Small intestine (tissue), 16 donors: ENCODE measurements at places on chromosomes 2 and 18.

GRCh38 chr2:161228511-161229240 lies 68.4 kb downstream of the TANK start:
- peak; percentile 20 for DNase-seq

DNA sequence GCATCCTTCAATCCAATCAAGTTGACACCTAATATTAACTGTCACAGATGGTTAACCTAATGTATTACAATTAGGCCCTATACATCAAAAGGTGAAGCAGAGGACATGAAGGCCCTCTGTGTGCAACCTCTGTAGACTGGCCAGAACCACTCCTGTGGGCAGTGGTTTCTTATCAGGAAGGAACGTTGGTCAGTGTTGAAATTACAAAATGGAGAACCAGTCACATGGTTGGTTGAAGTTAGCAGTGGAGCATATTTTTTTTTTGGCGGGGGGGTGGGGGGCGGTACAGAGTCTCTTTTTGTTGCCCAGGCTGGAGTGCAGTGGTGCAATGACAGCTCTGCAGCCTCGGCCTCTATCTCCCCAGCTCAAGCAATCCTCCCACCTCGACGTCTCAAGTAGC lies 19.8 kb downstream of the RNU2-63P start:
- no peak for DNase-seq

DNA sequence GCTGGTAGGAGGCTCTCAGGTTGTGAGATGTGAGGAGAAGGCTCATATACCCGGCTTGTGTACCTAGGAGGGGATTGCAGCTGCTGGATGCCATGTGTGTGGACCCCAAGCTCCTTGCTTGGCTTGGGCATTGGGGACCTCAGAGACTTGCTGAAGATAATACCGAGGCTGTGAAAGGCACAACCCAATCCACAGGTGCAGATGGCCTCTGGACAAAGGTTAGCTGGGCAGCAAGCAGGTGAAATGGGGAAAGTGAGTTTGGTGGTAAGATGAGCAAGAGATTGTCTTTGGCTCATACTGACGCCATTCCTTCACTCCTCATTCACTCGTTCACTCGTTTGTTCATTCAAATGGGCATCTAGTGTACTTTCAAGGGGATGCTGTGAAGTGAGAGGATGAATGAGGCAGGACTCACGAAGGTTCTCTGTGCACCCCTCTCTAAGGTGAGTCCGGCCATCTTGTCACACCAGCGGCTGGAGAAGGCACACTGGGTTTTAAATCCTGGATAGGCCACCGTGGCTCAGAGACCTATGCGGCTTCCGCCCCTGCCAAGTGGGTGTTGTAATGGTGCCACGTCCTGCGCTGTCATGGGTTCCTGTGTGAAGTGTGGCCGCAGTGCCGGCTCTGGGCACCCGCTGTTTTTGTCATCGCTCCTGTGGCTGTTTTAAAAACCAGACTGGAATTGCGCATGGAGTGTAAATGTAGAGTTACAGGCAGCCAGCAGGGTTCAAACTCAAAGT lies 13.7 kb downstream of the FBLN7 start:
- no peak for DNase-seq

GRCh38 chr2:202299712-202300111 lies 34.1 kb downstream of the NOP58 start:
- no peak for DNase-seq

- no peak for DNase-seq
These were observed 10.7 kb upstream of the IL1RL2 start for GRCh38 chr2:102176172-102176571.

DNA sequence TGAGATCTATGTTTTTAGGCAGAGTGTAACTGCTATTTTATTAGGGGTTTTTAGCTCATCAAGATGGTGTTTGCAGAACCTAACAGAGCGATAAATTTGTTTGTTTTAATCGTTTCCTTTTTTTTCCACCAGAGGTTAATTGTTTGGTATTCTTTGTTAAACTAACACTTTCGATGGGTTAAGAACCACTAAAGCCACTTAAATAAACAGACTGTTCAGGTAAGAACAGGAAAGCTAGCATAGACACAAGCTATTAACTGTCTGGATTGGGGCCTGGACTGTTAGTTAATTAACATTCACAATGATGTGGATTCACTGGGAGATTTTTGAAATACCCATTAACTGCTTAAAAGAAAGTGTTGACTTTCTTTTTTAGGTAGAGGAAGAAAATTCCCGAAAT lies 209.0 kb upstream of the COPS8 start:
- no peak for DNase-seq

GRCh38 chr2:138779781-138780445 lies at the start of gene NXPH2:
Gene NXPH2, minus strand, starts transcription at chr2:138780390. Its CDS starts 149 bp downstream, at chr2:138780241.
- no peak for DNase-seq

DNA sequence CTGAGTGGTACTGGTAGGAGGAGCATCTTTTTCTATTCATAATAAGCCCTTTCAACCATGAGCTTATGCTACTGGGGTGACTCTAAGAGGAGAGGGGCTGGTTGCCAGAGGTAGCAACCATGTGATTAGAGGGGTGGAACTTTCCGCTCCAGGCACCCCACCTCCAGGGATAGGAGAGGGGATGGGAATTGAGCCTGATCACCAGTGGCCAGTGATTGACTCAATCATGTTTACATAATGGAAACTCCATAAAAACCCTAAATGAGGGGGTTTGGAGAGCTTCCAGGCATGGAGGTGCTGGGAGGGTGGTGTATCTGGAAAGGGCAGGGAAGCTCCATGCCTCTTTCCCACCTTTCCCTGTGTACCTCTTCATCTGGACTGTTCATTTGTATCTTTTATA lies 46.6 kb upstream of the RHOB start:
- DNase-seq, result no peak

DNA sequence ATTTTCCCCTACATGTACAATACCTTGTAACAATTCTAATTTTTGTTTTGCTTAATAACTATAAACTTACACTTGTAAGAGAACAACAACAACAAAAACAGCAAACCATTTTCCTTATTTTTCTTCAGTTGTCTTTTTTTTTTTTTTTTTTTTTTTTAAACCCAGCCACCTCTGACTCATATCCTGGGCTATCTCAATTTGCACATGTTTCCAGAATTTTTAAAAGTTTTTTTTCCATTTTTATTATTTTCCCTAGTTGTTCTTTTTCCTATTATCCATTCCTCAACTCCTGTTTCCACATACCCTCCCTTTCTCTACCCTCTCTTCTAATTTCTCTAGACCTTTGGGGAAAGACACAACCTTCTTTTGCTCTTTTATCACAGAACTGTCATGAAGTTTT lies 112.5 kb downstream of the EFEMP1 start:
- no peak for DNase-seq

GRCh38 chr2:170029551-170029950 lies 148.4 kb upstream of the MYO3B start:
- no peak for DNase-seq

- DNase-seq, result no peak
These were observed 49.0 kb downstream of the MAP2 start for GRCh38 chr2:209472871-209473270.

- no peak for DNase-seq
These were observed 148.1 kb downstream of the TTC27 start for GRCh38 chr2:32775954-32776353.

- DNase-seq, result no peak
These were observed 98.8 kb downstream of the OLA1 start for GRCh38 chr2:174149530-174149929.

GRCh38 chr2:26326514-26326913 lies 19.4 kb upstream of the SELENOI start:
- DNase-seq, result no peak

DNA sequence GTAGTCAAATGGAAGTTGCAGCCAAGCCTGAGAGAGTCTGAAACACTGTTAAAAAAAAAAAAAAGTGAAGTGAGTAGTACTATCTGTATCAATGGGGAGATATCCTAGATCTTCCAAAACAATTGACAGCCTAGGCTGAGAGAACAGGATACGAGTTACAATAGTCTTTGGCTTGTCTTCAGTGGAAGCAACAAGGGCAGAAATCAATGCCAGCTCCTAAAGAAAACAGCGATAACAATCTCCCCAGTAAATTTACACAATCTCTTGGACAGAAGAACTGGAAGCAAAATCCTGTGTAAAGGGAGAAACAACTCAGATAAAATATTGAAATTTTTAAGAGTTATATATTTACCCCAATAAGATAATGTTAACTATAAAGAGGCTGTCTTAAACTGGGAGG lies 508.7 kb downstream of the LRRTM4 start:
- no peak for DNase-seq

DNA sequence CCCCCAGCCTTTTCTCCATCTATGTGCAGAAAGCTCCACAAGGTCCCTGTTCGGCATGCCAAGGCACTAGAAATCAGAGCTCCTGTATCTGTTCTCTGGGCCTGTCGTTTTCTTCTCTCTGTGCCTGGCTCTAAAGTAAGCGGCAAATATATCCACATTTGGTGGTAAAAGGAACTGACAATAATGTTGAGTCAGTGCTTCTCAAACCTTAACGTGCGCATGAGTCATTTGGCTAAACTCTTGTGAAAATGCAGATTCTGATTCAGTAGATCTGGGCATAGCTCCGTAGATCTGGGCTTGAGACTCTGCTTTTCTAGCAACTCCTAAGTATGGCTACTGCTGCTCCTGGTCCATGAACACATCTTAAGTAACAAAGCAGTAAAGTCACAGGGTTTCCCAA lies 16.5 kb upstream of the ACSL3 start:
- DNase-seq, result no peak

GRCh38 chr2:157761520-157761919 lies 114.6 kb downstream of the ACVR1 start:
- no peak for DNase-seq

- peak; percentile 37 for DNase-seq
These were observed 17.2 kb upstream of the SDC1 start for GRCh38 chr2:20241973-20242726.

GRCh38 chr2:172046080-172046678 lies 39.1 kb upstream of the DLX1 start:
- no peak for DNase-seq

DNA sequence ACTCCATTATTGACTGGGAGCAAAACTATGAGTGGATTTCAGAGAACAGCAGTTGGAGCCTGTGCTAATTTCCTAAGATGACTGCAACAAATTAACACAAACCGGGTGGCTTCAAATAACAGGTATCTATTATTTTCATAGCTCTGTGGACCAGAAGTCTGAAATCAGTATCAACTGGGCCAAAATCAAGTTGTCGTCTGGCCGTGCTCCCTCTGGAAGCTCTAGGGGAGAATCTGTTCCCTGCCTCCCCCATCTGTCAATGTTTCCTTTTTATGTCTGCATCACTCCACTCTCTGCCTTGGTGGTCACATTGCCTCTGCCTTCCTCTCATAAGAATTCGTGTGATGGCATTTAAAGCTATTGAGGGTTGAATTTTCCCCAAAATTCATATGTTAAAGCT lies 269.8 kb downstream of the TMX3 start:
- DNase-seq, result no peak

DNA sequence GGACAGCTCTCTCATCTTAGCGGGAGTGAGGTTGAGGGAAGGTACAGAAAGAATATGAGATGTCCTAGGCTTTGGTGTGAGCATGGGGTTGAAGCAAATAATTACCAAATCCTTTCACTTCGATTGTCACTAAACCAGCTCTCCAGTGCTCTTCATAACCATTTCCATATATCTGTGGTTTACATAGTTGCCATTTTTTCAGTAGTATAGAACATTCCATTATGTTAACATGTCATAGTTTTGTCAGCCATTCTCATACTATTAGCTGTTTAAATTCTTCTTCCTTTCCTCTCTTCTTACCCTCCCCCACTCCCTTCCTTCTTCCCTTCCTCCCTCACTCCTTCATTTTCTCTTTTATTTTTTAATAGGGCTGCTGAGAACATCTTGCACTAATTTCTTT lies 205.9 kb downstream of the BABAM2 start:
- no peak for DNase-seq

GRCh38 chr2:202169832-202170424 lies 68.5 kb downstream of the SUMO1 start:
- DNase-seq, result no peak

- no peak for DNase-seq
These were observed 801.0 kb downstream of the TDRD15 start for GRCh38 chr2:21924640-21925285.

DNA sequence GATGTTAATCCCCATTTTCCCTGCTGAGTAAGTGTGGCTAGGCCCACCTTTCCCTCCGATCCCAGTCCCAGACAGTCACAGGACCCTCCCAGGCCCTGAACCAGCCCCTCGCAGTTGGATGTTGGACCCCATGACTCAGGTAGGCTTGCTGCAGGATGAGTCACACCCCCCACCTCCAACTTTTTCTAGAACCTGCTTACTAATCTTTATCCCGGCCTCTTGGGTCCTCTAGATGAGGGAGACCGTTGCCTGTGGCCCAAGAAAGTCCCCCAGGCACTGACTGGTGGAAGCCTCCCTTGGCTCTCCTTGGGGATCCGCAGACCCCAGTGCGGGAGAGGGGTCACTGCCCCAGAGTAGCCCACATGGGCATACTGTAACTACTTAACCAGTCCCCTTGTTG lies 98.5 kb downstream of the SMAD7 start:
- DNase-seq, result no peak

DNA sequence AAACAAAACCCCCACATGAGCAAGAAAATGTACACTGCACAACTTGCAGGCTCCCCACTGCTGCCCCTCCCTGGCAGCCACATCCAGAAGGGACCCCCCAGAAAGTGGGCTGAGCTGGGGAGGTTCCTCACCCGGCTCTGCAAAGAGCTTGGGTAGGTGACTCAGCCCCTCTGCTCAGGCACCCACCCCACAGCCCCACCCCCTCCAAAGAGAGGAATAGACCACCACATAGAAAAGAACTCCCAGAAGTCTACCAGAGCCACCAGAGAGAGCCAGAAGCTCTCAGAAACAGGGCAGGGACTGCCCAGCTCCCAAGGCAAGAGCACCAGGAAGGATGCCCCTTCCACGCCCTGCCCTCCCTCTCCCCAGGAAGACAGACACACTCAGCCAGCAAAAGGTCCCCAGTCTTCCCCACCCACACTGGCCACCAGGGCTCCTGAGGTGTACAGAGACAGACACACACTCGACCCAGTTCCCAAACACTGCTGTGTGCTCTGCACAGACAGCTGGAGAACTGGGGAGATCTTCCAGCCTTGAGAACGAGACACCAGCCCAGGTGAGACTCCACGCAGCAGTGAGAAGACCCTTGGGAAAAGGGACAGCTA lies 28.2 kb downstream of the BIN1 start:
- DNase-seq, result no peak

GRCh38 chr2:58614219-58614618 lies 373.1 kb upstream of the FANCL start:
- no peak for DNase-seq

DNA sequence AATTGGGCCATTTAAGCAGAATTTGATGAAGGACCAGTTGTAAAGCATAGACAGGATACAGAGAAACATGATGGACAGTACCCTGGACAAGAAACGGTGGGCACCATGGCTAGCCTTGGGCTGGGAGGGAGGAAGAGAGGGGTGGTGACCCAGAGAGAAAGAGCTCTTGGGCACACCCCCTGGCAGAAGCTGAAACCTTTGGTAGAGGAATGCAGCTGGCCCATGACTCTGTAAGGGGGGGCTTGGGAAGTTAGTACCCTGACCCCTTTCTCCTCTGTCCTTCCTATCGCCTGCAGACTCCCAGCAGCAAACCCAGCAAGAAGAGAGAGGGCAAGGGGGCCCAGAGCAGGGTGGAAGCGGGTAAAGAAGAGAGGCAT lies 32.6 kb downstream of the MRPL44 start:
- DNase-seq, result no peak
